ENCODE measurements at places on chromosomes 6 and 20.

DNA sequence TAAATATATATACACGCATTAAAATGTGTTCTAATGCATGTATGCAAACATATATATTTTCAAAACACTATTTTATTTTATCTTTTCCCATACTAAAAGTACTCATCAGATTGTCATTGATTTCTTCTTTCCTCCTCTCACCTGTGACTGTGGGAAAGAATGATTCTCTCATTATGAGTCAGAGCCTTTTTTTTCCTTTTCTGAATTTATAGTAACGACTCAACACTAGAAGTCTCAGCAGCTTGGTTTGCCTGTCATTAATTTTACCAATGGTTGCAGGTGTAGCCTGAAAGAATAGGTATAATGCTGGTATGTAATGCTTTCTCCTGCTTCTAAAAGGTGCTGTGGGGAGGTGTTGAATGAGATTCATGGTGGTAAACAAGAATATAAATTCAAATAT is 328.7 kb downstream of the UTRN start:
- DNase-seq = no peak

DNA sequence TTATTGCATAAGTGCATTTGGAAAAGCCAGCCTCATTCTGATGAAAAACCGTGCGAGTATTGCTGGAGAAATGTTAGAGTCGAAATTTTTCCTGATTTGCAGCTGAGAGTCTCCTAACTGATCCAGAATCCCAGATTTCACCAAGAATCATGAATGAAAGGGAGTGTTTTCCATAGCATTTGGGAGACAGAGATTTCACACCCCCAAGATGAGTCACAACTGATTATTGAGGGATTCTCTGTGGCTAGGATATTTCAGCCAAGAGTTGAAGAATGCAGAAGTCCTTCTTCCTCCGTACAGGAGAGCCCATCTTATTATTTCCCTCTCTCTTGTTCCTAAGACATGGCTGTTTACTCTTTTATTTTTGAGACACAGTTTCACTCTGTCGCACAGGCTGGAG is 82.2 kb upstream of the SALL4 start:
- DNase-seq = no peak

GRCh38 chr20:621125-621756 is 11.1 kb upstream of the TCF15 start:
- DNase-seq = no peak

- no peak for DNase-seq
These were observed 40.6 kb downstream of the DTD1 start for GRCh38 chr20:18628330-18628920.

DNA sequence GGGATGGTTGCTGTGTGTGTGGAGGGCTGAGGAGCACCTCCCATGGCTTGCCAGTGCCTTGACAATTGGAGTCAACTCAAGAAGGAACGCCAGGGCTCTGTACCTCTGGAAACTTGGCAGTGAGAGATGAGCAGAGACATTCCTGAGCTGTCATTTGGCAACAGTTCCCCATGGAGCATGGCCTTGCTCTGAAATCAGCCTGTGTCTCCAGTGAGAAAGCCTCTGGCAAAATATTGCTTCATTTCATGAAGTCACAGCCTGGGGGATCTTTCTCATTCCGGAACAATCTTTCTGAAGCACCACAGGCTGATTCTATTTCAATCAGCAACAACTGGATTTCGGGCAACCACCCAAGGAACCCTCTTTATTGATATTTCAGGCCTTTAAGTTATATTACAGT is 52.2 kb upstream of the FNDC1 start:
- DNase-seq = no peak

- no peak for DNase-seq
These were observed 35.7 kb downstream of the KCNQ5 start for GRCh38 chr6:72657407-72658197.

GRCh38 chr20:32201296-32201976 is 6.1 kb downstream of the PLAGL2 start:
- no peak for DNase-seq

DNA sequence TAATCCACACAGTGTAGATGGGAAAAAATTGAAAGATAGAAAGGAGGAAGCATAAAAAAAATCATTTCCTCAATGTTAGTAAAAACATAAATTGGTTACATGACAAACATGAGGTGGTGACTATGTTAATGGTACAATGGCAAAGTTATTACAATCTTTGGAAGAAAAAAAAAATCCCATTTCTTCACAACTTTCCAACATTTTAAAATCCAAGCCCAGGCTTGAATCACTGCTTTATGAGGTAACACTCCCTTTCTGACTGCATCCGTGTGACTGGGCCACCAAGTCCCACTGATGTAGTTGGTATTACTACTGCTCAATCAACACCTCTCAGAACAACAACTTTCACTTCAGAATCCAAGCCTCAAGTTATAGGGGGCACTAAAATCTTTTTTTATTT is 160.4 kb downstream of the BTBD9 start:
- DNase-seq = no peak

GRCh38 chr6:3797231-3798054 is 45.9 kb upstream of the PXDC1 start:
- no peak for DNase-seq

GRCh38 chr6:151478670-151479069 is 15.1 kb upstream of the CCDC170 start:
- no peak for DNase-seq

GRCh38 chr6:169723991-169724493 is 258 bp downstream of the PHF10 start:
- peak; percentile 77 for DNase-seq

DNA sequence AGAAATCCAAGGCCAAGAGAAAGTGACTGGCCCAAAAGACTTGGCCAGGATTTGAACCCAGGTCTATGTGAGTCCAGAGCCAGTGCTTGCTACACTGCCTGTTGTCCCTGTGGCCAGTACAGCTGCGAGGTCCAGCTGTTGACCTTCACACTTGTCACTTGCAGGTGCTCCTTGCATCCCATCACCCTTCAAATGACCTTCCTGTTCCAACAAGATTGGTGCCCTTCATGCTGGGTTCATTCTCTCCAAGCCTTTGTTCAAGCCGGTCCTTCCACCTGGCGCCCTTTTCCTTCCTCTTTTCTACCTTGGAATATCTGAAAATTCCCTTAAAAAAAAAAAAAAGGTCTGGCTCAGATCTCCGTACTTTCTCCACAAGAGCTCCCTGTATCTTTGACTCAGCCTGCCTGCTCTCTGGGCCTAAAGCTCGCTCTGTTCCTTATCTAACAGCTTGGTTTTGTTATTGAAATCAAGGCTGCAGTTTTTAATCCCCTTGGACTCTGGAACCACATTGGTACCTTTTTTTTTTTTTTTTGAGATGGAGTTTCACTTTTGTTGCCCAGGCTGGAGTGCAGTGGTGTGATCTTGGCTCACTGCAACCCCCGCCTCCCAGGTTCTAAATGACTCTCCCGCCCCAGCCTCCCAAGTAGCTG is 22.2 kb upstream of the MRPS18A start:
- no peak for DNase-seq

- DNase-seq = no peak
These were observed 7.4 kb upstream of the CD83 start for GRCh38 chr6:14110001-14110818.

DNA sequence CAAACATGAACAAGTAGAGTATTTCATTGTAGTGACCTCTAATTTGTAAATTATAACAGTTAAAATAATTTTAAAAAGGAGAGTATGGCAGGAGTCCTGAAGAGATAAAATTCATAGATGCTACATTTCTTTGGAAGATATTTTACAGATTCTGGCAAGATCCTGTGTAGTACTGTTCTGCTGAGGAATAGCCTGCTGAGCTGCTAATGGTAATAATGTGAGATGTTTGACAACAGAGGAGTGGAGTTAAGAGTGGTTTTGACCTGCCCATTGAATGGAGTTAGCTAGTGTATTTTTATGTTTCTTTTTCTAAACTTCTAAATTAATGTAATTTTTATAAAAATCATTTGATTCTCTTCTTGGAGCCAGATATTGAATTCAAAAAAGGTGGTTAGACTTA is 11.8 kb downstream of the CLVS2 start:
- no peak for DNase-seq

GRCh38 chr20:35975576-35976373 is 7.4 kb downstream of the CNBD2 start:
- no peak for DNase-seq

DNA sequence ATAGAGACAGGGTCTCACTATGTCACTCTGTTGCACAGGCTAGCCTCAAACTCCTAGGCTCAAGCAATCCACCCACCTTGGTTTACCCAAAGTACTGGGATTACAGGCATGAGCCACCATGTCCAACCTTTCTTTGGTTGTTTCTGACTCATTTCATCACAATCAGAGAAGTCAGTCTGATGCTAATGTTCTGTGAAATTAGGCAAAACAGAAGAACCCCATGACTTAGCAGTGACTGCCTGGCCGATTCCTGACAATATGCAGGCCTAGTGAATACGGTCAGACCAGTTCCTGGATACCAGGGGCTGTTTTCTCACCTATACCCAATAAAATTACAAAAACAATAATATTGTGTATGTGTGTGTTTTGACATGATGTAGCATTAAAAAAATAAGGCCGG is 58.8 kb upstream of the BTN3A2 start:
- no peak for DNase-seq

DNA sequence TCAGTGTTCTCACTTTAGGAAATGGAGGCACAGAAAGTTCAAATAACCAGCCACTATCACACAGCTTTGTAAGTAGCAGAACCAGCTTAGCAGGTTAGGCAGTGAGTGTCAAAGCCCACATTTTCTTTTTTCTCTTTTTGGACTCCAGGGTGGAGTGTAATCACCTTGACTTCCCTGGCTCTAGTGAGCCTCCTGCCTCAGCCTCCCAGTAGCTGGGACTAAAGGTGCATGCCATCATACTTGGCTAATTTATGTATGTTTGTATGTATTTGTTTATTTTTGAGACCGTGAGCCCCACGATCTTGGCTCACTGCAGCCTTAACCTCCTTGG is 7.8 kb upstream of the NCOA3 start:
- DNase-seq = peak; percentile 10

DNA sequence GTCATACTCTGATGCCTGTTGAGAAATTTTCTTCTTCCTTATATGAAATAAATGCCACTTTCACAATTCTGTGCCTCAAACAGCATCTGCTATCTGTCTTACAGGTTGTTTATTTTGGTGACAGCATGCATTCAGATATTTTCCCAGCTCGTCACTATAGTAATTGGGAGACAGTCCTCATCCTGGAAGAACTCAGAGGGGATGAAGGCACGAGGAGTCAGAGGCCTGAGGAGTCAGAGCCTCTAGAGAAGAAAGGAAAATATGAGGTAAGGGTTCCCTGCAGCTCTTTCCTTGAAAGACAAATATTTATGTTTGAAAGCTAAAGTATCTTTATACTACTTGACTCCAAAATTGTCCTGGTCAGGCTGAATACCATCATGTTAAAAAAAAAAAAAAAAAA is 15.8 kb downstream of the TSPYL4 start:
- DNase-seq = no peak

DNA sequence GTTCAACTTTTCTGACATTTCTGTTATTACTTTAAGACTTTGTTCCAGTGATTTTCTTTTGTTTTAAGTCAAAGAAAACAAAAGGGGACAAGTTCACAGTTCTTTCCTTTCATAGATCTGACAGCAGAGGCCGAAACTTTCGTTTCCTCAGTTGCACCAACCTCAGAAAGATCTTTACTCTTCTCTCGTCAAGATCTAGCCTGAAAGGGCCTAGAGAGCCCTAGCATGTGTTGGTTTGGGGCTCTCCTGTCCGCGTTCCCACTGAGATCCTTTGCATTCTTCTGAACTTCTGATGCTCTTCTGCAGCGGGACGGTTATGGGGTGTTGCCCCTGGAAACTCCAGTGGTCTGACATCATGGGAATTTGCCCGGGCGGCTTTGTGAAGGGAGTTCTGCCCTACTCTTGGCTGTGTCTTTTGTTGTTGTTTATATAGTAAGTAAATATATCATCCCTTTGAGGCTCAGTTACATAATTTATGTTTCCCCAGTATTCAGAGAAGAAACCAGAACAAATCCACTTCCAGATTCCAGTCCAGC is 129.1 kb downstream of the SASH1 start:
- no peak for DNase-seq

DNA sequence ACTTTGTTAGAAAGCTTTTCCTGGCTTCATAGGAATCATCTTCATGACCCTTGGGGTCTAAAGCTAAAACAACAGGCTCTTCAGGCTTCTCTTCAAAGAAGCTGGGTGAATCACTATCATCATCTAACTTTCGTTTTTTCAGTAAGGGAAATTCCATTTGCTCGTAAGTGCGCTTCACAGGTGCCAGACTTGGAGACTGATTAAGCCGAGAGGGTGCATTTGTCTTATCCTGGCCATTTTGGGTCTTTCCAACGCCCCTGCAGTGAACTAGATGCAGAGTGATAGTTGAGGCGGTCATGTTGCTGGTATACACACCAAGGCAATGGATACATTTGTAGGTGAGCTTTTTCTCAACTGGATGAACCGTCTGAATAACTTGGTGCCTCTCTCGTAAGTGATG is 38.8 kb downstream of the ADNP start:
- no peak for DNase-seq

GRCh38 chr6:150681578-150682395 is 82.1 kb downstream of the PLEKHG1 start:
- no peak for DNase-seq

GRCh38 chr6:136987526-136987925 is 57.2 kb downstream of the IL20RA start:
- no peak for DNase-seq

DNA sequence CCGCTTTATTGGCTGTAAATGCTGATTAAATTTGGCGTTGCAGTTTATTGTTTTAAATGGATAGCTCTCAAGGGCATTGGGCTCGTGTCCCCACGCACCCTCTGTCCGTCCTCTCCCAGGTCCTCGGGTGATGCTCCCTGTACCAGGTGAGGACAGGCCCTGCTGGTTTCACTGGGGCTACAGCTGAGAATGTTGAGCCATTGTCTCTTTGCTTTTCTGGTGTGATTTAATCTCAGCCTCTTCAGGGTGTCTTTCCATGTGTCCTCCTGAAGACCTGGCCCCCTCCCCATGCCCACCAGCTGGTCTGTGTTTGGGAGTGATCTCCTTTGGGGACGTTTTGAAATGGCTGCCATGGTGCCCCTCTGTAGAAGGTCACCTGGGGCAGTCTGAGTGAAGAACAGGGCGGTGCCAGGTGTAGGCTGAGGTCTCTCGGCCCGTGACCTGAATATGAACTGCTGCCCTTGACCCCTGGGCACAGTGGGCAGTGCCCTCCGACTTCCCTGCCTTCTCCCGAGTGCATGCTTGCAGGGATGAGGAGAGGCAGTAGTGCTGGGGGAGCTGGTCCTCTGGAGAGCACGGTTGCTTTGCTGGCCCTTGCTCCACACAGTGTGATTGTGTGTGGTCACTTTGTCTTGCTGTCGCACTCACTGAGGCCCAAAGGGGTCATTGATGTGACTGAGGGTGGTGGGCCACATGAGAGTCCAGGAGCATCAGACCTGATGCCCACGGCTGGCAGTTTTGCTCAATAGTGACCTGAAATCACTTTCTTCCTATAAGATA is 12.4 kb upstream of the C20orf204 start:
- DNase-seq = no peak

DNA sequence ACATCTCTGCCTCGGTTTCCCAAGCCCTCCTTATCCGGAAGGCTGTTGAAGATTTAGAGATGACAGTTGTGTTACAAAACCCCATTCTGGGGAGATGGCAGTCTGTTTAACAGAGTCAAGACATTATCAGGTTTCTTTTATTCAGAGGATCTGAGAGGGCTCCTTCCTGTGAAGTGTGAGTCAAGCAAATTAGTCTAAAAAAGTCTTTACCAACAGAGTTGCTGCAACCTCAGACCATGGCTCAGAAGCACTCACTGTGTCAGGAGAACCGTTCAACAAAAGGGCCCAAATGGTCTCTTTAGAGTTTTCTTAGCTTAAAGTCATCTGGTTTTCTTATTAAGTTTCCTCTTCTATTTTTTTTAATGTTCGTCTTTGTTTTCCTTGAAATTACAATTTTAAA is 717.8 kb downstream of the EPM2A start:
- DNase-seq = no peak
